ENCODE measurements at places on chromosomes 3 and 15.

DNA sequence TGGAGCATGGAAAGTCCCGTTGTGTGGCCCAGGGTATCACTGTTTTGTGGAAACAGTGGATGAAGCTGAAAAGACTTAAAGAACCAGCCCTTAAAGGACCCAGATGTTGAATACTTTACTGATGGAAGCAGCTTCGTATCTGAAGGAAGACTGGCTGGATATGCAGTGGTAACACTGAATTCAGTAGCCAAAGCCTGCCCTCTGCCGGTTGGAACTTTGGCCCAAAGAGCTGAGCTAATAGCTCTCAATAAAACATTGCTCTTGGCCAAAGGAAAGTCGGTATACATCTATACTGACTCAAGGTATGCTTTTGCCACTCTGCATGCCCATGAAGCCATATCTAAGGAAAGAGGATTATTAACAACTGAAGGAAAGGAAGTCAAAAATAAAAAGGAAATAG lies 885.4 kb downstream of the PDCD6IP start:
- no peak for DNase-seq

GRCh38 chr15:68781766-68782588 lies 38.7 kb downstream of the ANP32A start:
- DNase-seq = no peak

- no peak for DNase-seq
Measured at GRCh38 chr3:51955893-51956770, 951 bp downstream of the GPR62 start.

GRCh38 chr15:65986416-65986815 lies 117.1 kb downstream of the RAB11A start:
- no peak for DNase-seq

DNA sequence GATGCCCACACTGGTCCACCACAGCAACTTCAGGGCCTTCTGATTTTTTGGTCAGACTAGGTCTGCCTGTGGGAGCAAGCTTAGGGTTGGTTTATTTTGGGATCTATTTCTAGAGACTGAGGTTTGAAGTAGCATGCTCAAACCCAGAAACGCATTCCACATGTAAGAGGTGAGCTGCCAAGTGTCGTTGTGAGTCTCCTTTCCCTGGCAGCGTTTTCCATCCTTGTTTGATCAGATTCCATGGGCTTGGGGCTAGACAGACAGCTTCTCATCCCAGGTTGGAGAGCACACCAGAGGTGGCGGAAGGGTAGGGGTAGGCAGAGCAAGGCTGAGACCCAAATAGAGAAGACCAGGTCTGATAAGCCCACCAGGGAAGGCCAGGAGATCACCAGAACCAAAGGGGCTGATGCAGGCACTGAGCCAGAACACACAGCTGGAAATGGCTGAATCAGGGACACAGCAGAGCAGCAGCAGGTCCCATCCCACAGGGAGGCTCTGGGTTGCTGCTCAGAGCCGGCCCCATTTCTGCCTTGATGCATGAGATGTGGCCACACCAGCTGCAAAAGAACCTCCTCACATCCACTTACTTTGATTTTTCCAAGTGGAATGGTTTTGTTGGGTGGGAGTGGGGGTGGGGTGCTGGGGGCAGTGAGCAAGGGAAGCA lies 186.8 kb downstream of the THSD4 start:
- no peak for DNase-seq

DNA sequence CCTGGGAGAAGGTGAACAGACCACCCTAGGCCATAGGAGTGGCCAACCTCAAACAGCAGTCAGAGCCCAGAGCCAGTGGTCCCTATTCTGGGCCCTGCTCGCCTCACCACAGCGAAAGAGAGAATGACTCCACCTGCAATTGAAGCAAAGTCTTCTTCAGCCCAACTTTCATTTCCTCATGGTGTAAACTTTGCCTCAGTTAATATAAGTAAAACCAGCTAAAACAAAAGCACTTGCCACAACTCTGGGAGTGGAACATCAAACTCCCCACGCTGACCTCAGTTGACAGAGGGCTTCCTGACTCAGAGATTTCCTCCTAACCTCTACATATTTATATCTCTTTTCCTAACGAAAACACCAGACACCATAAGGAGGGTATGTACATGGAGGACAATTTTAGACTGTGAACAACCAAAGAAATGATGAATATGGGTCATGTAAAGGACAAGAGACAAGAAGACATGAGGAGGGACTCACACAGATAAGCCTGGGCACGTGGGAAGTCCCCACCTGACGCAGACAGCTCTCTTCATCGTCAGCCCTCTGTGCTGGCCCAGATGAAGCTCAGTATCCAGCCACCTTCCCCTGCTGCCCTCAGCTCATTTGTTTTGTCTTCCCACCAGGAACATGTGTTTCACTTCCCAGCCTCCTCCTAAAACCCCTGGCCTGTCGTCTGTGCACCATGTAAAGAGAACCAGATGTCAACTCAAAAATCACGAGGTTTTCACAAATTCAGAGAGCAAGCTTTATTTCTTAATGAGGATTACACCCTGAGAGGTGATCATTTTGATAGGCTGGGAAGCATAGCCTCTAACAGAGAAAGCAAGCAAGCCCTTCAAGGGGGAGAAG lies 140.9 kb downstream of the KCNMB2 start:
- DNase-seq = no peak

- no peak for DNase-seq
Measured at GRCh38 chr3:161310649-161311423, 60.5 kb downstream of the SPTSSB start.

DNA sequence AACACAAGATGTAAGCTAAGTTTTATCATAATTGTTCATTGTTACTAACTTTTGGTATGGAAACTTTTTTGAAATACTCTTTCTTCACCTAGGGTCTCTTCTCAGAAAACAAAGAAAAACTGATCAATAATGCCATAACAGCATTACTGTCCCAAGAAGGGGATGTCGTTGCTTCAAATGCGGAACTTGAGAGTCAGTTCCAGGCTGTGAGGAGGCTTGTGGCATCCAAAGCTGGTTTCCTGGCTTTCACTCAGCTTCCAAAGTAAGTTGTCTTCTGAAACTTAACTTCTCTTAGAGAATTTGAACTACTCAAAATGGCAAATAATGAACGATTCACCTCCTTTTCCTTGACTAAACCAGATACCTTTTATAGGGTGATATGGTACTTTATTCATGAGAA lies 39.3 kb downstream of the DNAJC13 start:
- no peak for DNase-seq

- DNase-seq = no peak
Measured at GRCh38 chr15:26891448-26892181, 24.8 kb downstream of the GABRA5 start.

- no peak for DNase-seq
Measured at GRCh38 chr15:48374472-48374871, 43.2 kb downstream of the DUT start.

- DNase-seq = no peak
Measured at GRCh38 chr15:97140216-97140615, 809.7 kb downstream of the NR2F2 start.

DNA sequence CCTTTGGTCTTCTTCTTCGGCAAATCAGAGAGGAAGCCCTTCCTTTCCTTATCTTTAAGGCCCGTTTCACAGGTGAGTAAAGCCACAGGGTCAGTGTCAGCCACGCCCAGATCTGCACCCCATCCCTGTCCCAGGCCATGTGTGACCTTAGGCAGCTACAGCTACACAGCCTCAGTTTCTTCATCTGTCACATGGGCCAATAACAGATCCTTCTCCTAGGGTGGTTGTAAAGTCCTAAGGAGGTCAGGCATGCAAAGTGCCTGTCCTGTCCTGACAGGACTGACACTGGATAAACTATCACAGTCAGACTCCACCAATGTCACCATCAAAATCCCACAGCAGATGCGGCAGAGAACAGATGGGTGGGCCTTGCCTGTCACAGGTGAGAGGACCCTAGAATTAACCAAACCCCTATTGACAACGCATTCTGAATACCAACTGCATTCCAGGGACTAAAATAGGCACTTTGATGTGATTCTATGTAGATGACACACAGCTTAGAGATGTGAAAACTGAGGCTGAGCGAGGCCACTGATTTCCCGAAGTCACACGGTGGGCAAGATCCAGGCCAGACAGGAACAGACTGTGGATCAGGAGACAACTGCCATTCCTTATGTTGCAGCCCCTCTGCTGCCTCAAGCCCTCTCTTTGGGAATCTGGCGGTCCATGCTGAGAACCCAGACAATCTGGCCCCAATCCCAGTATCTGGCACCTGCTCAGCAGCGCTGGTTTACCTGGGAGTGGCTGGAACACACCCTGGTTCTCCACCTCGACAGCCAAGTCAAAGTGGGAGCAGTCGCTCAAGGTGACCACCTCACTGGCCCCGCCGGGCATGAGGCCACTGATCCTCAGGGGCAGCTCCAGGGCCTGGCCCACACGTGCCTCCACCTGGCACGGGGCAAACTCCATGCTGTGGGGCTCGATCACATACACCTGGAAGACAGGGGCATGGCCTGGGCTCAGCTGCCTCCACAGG lies 48.7 kb downstream of the NUP210 start:
- DNase-seq = no peak

GRCh38 chr15:39589815-39590644 lies 9.2 kb downstream of the THBS1 start:
- DNase-seq = no peak

DNA sequence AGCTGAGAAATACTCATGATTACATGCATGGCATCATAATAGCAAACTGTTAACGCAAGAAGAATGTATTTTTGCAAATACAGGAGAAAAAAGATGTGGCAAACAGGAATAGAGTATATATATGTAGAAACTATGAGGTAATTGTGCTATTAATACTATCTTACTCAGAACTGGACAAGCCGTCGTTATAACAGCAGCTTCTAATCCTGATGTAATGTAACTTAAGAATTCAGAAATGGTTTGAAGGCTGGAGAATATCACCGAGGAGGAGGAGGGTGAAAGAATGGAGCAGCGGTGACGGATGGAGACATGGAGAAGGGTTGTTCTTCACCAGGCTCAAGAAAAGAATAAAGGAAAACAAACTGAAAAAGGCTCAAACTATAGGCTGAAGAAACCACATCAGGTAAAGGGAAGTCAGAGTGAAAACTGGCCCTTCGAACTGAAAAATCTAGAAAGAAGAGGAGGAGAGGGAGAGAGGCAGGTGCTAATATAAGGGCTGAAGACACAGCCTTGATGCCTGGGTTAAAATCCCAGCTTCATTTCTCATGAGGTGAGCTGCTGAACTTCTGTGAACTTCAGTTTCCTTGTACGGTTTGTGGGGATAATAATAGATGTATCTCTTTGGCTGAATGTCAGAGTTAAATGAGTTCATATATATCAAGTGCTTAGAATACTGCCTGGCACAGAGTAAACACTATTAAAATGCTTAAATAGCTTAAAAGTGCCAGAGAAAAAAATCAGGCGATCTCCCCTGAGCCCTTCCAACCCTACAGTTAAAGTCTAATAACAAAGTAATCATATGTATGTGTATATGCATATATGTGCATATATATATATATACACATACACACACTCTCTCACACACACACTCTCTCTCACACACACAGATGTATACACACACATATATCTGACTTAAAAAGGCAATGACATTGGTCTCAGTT lies 43.9 kb downstream of the GOLIM4 start:
- no peak for DNase-seq

DNA sequence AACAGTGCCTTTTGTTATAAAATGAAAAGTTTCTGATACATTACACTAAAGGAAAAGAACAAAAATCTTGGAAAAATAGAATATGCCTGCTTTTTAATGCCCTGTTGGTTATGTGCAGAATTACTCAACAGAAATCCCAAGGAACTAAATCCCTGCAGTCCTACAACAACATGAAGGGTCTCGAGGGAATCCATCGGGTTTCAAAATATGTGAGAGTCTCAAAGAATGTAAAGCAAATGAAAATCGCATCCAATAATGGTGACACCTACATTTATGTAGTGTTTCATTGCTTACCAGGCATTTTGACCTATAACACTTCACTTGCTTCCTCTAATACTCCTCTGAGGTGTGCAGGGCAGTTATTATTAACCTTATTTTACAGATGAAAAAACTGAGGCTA lies 411.3 kb downstream of the FOXP1 start:
- DNase-seq = no peak

DNA sequence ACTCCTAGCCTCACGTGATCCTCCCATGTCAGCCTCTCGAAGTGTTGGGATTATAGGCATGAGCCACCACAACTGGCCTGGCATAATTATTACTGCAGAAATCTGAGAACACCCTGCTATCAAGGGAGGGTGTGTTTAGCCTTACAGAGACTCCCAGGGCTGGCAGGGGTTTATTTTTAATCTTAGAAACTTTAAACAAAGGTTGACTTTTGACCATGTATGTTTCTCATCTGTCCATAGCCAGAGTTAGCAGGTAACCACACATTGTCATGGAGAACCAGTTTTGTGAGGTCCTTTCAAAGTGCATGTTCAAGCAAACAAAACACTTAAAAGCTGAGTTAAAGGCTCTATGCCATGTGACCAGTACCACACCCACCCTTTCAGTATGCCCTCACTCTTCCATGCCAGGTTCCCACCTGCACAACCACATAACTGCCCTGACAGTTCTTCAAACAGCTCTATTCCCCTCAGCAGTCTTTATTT lies 11.1 kb downstream of the SIAH2 start:
- DNase-seq = no peak

DNA sequence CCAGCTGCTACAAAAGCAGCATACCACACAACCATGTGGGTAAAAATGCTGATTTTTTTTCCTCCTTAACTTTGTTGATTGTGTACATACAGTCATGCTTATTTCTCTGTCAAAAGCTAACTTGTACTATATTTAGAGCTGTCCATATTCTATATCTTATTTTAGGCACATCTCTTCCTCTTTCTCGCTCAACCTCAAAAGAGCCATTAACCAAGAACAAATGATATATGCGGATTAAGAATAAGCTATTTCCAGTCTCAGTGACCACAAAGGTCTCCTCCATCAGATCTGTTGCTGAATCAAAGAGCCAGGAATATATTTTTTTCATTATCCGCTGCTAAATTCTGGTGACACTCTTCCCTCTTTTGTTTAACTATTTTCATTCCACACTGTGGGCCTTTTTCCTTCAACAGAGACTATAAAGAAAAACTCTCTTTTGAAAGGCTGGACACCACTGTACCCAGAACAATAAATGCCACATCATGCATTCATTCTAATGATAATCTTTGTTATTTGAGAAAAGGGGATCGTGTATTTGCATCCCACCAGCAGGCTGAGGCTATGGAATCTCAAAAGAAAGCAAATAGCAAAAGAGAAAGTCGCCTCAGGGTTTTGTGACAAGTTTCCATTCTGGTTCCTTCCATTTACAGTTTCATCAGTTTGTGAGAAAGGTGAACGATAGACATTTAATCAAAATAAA lies 8.0 kb downstream of the TMEM212 start:
- DNase-seq = no peak

GRCh38 chr15:40925863-40926658 lies 3.1 kb upstream of the DLL4 start:
- DNase-seq = no peak

DNA sequence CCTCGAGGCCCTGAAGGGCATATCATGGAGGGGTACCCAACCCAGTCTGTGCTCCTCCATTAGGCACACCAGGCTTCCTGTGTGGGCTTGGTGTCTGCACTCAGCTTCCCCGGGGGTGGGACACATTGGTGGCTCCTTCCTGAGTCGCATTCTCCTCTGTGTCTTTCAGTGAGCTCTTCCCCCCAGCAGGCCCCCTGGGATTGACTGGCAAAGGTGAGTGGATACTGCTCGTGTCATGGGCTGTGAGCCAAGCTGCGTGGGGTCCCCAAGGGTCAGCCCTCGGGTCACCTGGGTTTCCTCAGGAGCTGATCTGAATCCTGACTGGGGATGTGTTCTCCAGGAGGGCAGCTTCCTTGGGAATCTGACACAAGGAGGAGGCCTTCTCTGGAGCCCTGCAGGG lies 231.0 kb downstream of the SNRPN start:
- DNase-seq = no peak

- no peak for DNase-seq
Measured at GRCh38 chr3:42856544-42856943, 19.1 kb downstream of the CYP8B1 start.

GRCh38 chr15:93913871-93914270 lies 317.5 kb upstream of the MCTP2 start:
- no peak for DNase-seq
